ENCODE measurements at places on chromosomes 12 and 14.

- no peak for DNase-seq
Measured at GRCh38 chr14:104106471-104106991, 21.0 kb downstream of the ASPG start.

DNA sequence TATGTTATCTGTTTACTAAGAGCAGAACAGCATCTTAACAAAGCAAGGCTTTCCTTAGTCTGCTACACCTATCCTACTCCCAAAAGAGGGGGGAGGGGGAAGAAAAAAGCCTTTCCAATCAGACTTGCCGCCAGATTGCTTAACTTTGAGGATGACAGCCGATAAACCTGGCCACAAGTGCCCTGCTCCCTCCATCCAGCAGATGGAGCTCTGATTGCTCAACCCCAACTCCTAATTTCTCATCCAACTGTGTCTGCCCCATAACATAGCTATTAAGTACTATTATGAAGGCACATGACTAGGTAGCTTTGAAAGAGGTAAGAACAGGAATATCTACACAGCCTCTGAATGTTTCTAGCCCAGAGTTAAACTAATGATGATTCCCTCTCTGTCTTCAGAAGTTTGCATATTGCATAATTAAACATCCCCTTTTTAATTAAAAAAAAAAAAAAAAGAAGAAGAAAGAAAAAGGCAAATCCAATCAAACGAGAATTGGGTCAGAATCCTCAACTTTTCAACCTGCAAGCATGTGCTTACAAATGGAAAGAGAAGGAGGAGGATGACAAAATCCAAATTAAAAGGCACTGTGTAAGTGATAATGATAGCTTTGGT lies 247.4 kb downstream of the GALC start:
- DNase-seq, result no peak

DNA sequence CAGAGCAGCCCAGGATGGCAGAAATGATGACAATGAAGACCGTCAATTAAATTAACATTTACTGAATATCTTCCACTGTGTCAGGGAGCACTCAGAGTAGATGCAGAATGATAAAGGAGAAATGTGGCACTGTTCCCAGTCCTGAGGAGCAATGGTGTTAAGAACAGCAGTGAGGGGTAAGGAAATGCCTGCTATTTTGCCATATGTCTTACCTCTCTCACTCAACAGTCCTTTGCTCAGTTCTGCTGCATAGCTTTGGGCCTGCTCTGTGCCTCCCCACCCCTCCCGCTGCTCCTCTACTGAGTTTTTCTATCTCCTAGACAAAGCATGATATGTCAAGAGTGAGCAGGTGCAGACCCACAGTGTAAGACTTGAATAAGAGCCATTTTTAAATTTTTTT lies 318.8 kb downstream of the NAV3 start:
- no peak for DNase-seq

GRCh38 chr14:80465546-80466220 lies 254.4 kb upstream of the DIO2 start:
- no peak for DNase-seq

DNA sequence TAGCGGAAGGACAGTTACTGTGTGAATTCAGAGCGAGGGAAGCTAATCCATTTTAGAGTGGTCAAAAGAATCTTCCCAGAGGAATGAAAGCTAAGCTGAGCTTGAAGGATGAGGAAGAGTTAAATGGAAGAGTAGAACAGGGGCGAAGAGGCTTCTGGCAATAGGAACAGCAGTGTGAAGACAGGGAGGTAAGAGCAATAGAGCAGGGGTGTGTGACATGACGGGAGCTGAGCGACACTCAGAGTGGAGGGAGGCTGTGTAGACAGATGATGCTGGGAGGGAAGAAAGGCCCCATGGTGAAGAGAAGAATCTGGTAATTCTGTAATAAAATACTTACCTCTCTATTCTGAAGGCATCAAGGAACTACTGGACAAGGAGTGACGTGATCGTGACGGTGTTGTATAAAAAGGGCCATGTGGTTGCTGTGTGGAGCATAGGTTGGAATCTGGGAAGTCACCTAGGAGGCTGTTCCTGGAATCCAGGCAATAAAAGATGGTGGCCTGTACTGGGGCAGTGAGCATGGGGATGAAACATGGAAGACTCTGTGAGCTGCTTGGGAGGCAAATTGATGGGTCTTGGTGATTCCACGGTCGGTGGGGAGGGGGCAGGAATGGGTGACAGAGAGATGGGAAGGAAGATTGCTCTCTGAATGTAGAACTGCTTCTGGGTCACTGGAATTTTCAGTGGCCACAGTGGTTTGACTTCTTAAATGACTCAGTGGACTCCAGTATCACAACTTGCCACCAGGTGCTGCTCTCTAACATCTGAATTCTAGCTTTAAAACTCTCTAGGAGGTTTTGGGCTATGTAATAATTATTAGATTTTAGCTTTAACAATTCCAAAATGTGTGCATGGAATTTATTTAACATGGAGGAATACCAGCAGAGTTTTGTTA lies 164.1 kb downstream of the ATP23 start:
- no peak for DNase-seq
